ENCODE measurements at places on chromosomes 7 and 10.

DNA sequence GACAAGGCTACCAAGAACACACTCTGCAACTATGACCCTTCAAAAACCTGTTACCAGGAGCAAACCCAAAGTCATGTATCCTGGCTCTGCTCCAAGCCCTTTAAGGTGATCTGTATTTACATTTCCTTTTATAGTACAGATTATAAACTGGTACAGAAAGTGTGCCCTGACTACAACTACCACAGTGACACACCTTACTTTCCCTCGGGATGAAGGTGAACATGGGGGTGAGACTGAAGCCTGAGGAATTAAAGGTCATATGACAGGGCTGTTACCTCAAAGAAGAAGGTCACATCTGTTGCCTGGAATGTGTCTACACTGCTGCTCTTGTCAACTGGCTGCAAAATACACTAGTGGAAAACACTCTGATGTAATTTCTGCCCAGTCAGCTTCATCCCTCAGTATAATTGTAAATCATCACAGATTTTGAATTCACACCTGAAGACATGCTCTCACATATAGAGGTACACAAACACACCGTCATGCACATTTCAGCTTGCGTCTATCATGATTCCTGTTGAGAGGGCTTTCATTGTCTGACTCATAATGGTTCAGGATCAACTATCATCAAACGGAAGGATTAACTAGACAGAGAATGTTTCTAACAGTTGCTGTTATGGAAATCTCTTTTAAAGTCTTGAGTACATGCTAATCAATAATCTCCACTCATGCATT, 318.3 kb downstream of the NXPH1 start:
- no peak for DNase-seq

DNA sequence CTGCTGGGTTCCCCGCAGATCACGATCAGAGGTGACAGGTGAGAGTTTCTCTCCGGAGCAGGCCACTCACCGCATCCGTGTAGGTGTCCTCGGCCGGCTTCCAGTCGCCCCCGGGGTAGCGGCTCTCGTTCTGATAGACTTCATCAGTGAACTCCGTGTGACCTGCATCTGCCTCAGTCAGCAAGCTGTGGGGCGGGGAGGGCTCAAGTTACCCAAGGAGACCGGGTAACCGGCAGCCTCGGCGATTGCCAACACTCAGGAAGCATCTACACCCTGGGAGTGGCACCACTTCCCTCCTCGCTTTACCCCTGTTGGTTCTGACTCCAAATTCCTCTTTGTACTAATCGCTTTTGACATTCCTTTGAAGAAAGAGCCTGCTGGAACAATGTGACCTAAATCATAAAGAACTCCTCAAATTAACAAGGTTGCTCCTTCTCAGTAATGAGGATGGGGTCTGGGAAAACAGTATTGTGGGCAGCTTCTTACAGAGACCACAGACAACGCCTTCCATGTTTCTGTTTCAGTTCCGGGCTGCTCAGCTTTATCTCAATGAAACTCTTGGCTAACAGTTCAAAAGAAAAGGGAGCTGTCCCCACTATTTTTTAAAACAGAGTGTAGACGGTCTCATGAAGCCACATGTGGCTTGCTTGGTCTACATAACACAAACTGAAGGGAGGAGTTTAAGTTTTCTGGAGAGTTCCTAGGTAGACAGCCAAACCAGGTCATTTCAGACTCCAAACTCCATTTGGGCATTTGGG, 118.1 kb downstream of the MYOF start:
- no peak for DNase-seq

DNA sequence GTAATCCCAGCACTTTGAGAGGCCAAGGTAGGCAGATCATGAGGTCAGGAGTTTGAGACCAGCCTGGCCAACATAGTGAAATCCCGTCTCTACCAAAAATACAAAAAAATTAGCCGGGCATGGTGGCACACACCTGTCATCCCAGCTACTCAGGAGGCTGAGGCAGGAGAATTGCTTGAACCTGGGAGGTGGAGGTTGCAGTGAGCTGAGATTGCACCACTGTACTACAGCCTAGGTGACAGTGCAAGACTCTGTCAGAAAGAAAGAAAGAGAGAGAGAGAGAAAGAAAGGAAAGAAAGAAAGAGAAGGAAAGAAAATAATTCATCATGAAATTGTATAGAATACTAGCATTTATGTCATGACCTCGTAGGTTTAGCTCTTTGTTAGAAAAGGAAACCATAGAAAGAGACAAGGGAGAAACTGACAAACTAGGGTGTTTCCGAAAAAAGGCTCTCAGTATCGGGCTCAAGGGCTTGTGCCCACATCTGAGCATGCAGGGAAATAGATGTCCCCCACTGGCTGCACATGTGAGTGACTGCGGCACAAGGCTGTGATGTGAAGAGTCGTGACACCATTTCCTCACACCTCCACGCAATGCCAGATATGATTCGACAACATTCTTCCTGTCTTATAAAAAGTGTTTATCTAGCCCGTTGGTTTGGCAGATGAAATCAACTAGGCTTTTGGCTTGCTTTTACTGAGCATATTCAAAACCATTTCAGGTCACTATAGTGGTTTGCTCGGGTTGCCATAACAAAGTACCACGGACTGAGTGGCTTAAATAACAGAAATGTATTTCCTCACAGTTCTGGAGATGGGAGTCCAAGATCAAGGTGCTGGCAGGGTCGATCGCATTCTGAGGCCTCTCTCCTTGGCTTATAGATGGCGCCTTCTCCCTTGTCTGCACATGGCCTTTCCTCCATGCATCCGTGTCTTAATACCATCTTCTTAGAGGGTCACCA, 2.0 kb downstream of the SRGN start:
- DNase-seq: peak; percentile 47

GRCh38 chr7:83593921-83594475, 54.9 kb downstream of the SEMA3E start:
- no peak for DNase-seq

GRCh38 chr7:140676306-140676705, 3.6 kb downstream of the ADCK2 start:
- no peak for DNase-seq

GRCh38 chr7:47758546-47758945, 176.6 kb upstream of the TNS3 start:
- DNase-seq: peak; percentile 44

DNA sequence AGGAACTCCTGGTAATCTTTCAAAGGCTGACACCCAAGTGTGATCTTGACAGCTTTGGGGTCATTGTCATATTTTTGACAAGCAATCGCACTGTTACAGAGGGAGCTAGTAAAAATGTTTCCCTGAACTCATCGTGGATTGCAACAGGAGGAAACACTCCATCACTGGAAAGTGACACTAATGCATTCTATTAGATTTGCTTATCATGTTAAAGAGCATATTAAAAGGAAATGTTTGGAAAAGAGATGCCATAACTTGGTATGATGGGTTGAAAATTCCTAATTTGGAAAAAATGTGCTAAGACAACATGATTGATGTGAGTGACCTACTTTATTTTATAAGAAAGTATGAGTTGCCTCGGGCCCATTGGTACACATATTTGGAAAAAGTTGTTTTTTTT, 22.7 kb upstream of the EMX2 start:
- DNase-seq: no peak

- DNase-seq: no peak
Measured at GRCh38 chr7:129452589-129453231, 18.5 kb downstream of the STRIP2 start.

GRCh38 chr10:109978481-109978880, 29.3 kb upstream of the ADD3 start:
- DNase-seq: peak; percentile 68

DNA sequence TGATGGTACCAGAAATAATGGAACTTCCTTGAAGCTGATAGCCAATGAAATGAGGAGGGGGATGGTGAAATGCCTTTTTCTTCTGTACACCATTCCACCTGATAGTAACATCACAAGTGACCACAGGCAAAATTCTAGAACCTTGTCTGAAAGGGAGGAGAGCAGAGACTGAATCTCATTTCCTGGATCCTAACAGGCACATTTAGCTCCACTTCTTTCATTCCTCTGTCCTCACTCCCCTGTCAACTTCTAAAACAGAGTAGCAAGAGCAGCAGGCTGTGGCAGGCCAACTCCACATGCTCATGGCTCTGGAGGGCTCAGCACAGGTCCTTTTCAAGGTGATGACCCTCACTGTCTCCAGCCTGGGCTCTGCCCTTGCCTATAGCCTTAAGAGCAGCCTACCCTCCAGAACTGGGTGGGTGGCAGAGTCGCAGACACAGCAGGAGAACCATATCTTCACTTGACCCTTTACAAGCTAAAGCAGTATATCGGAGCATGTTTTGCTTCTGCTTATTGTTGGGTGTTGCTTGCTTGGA, at the start of gene LRRC18:
Gene LRRC18, minus strand, starts transcription at position 51 of the 536 bp plus-strand sequence. CDS start 25,685 bp downstream, outside the sequence.
- DNase-seq: no peak

DNA sequence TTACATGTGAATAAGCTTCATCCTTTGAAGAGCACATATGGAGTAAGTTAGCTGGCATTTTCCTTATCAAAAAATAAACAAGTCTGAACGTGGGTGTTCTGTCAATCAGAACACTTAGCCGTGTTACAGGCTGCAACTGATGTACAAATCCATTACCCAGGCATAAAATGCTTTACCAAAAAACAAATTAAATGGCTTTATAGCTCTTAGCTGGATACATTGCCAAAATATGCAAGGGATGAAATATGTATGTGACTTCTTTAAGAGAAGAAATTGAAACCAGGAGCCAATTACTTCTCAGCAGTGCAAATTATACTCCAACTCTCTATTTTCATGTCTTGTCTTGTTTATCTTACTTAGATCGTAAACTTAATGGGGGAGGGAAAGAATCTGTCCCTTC, 214.8 kb downstream of the DGKB start:
- no peak for DNase-seq
